ENCODE measurements at places on chromosomes 1 and 21.

GRCh38 chr1:43651902-43652301, 2.0 kb downstream of the KDM4A start:
- no peak for DNase-seq
- peaks cover 6% of the 10 kb centered on the region for H3K36me3 ChIP-seq
- H3K4me1 ChIP-seq = no peaks in the 10 kb centered on the region
- peak overlapping the region; percentile 88 for H3K4me3 ChIP-seq
- no peak overlapping the region for H3K27ac ChIP-seq

DNA sequence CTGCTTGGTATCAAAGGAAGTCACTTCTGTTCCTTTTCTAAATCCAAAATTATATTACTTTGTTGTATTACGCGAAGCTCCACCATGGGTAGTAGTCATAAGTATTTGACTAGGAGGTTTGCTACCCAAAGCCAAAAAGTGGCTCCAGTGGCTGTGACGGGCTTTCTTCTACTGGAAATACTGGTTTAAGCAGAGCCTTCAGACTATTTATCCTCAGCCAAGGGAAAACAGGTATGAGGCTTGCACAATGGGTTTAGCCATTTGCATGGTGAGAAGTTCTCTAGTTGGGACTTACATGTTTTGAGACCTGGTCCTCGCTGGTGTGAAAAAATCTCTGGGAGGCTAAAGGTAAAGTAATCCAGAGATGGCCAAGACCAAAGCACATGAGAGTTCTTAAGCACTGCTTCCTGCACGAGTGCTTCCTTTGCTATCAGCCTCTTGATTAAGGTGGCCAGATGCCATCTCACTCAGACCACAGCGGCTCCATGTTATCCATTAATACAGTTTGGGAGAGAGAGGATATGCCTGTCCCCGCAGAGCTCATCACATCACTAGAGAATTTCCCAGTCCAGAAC, 121.2 kb downstream of the PIK3R3 start:
- no peak overlapping the region for H3K4me3 ChIP-seq
- no peak for DNase-seq
- H3K36me3 ChIP-seq = peaks cover 4% of the 10 kb centered on the region
- no peaks in the 10 kb centered on the region for H3K4me1 ChIP-seq
- peak overlapping the region; percentile 17 for H3K27ac ChIP-seq

DNA sequence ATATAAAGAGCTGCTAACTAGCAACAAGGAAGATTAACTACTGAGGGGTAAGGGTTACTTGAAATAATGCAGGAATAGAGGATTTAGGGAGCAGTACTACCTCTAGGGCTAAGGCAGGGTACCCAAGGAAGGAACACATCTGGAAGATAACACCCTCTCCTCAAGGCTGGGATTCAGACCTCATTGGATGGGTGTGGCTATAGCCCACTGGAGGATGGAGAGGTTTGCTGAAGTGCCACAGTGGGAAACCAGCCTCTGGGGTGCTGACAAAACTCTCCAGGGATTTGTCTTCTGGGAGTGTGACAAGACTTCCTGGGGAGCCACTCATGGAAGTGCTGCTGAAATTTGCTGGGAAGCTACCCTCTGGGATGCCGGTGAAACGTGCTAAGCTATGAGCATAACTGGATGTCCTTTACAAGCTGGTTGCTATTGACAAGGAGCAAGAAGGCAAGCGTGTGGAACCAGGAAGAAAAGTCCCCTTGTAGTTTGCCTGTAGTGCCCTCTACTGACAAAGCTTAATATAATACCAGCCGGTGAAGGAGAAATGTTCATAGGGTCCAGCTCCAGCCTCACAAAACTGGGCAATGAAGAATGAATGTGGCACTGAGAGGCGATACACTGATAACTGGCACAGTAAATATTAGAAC, 122.8 kb upstream of the USP24 start:
- no peaks in the 10 kb centered on the region for H3K36me3 ChIP-seq
- no peaks in the 10 kb centered on the region for H3K4me1 ChIP-seq
- H3K4me3 ChIP-seq = no peak overlapping the region
- H3K27ac ChIP-seq = no peak overlapping the region
- DNase-seq = no peak

DNA sequence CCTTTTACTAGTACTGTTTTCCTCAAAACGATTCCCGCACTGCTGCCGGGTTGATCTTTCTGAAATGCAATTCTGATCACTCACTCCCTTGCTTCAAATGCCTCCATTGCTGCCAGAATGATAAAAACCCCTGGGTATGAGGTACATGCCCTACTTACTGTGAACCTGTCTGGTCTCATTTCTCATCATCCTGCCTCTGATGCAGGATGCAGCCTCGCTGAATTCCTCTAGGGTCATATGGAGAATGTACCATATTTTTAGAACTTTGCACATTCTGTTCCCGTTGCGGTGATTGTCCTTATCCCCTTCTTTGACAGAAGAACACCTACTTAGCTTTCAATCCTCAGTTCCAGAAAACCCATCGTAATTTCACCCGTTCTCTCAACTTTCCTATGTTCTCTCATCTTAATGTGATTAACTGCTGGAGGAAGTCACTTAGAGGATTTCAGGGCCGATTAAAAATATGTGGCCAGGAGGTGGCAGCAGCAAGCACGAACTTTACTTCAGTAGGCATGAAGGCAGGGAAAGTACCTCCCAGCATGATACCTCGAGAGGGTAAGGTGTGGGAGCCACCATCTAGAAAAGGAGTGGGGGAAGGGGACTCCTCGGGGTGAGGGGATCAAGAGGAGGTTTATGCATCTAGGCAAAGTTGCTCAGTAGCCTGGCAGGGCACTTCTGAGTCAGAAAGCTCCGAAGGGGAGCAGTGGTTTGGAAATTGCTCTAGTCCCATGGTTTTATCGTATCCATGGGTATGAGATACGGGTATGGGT, 361.5 kb upstream of the ZP4 start:
- H3K36me3 ChIP-seq = no peaks in the 10 kb centered on the region
- H3K27me3 ChIP-seq = no peaks in the 10 kb centered on the region
- no peaks in the 10 kb centered on the region for H3K4me1 ChIP-seq
- H3K4me3 ChIP-seq = no peak overlapping the region
- H3K27ac ChIP-seq = no peak overlapping the region
- DNase-seq = peak; percentile 54

DNA sequence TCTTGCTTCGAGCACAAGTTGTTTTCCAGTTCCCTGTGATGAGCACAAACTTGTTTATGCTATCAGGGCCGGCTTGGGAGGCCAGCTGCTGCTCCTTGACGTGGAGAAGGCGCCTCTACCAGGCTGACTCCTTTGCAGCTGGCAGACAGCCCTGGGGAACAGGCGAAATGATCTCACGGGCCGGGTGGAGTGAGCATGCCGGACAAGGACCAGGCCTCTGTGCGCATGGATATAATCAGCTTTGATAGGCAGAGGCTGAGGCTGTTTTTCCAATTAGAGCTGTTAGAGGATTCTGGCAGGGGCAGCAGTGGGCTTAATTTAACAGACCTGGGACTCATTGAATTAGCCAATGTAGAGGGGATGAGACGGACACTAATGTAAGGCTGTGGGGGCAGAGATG, 38.9 kb downstream of the FAM163A start:
- H3K4me1 ChIP-seq = no peaks in the 10 kb centered on the region
- no peak overlapping the region for H3K4me3 ChIP-seq
- no peaks in the 10 kb centered on the region for H3K36me3 ChIP-seq
- H3K27ac ChIP-seq = no peak overlapping the region
- no peak for DNase-seq
- H3K27me3 ChIP-seq = no peaks in the 10 kb centered on the region

DNA sequence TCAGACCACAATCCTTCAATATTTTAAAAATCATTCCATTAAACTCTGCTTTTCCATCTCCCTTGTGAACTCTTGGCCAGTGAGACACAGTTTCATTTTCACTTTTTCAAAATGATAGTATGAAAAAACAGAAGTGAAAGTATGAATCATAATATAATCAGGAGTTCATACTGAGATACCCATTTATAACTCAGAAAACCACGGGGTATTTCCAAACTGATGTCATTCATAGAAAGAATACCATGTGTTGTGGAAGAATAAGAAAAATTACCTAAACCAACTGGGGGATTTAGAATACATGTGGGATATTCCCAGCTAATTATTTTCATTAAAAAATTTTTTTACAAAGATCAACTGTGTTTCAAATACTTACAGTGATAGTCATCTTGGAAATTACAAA, 149.9 kb downstream of the MRPL39 start:
- H3K4me1 ChIP-seq = no peaks in the 10 kb centered on the region
- no peaks in the 10 kb centered on the region for H3K27me3 ChIP-seq
- H3K27ac ChIP-seq = no peak overlapping the region
- DNase-seq = no peak
- H3K4me3 ChIP-seq = no peak overlapping the region
- no peaks in the 10 kb centered on the region for H3K36me3 ChIP-seq

GRCh38 chr1:211642870-211643269, 32.6 kb downstream of the NEK2 start:
- H3K36me3 ChIP-seq = no peaks in the 10 kb centered on the region
- H3K27me3 ChIP-seq = no peaks in the 10 kb centered on the region
- H3K4me1 ChIP-seq = no peaks in the 10 kb centered on the region
- DNase-seq = no peak

- H3K36me3 ChIP-seq = no peaks in the 10 kb centered on the region
- no peak overlapping the region for H3K27ac ChIP-seq
- no peak for DNase-seq
These were observed 257.1 kb downstream of the KCTD3 start for GRCh38 chr1:215824245-215824644.

- no peak overlapping the region for H3K4me3 ChIP-seq
- no peak for DNase-seq
- H3K27ac ChIP-seq = peak overlapping the region; percentile 80
- H3K4me1 ChIP-seq = no peaks in the 10 kb centered on the region
- no peaks in the 10 kb centered on the region for H3K36me3 ChIP-seq
These were observed 27.5 kb upstream of the SLC19A2 start for GRCh38 chr1:169513208-169513607.

- no peaks in the 10 kb centered on the region for H3K36me3 ChIP-seq
- no peak overlapping the region for H3K4me3 ChIP-seq
- no peak for DNase-seq
- H3K4me1 ChIP-seq = peaks cover 22% of the 10 kb centered on the region
- H3K27ac ChIP-seq = no peak overlapping the region
These were observed 64.8 kb downstream of the PRDM2 start for GRCh38 chr1:13764588-13765332.

DNA sequence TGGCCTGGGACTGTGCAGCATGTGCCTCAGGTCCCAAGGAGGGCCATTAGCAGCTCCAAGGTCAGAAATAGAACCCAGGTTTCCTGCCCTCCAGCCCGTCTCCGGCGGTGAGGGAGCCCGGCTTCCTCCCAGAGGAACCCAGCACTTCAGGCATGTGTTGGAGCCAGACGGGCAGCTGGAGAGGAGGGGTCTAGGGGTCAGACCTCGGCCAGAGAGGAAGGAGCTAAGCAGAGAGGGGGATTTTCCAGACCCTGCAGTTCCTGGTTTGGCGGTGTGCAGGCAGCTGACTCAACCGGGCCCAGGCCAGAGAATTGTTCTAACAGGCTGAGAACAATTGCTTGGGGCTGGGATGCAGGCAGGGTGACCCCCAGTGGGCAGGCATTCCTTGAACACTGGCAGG, 37.1 kb downstream of the HSPG2 start:
- peak overlapping the region; percentile 35 for H3K27ac ChIP-seq
- H3K27me3 ChIP-seq = no peaks in the 10 kb centered on the region
- peaks cover 19% of the 10 kb centered on the region for H3K4me1 ChIP-seq
- no peaks in the 10 kb centered on the region for H3K36me3 ChIP-seq
- DNase-seq = no peak

- DNase-seq = no peak
- H3K4me1 ChIP-seq = no peaks in the 10 kb centered on the region
- H3K4me3 ChIP-seq = no peak overlapping the region
- no peaks in the 10 kb centered on the region for H3K27me3 ChIP-seq
- H3K27ac ChIP-seq = no peak overlapping the region
These were observed 45.4 kb downstream of the RPL5 start for GRCh38 chr1:92877081-92877711.

- H3K27ac ChIP-seq = no peak overlapping the region
- H3K36me3 ChIP-seq = no peaks in the 10 kb centered on the region
- no peak for DNase-seq
These were observed 32.4 kb downstream of the KIF21B start for GRCh38 chr1:200991097-200991614.

DNA sequence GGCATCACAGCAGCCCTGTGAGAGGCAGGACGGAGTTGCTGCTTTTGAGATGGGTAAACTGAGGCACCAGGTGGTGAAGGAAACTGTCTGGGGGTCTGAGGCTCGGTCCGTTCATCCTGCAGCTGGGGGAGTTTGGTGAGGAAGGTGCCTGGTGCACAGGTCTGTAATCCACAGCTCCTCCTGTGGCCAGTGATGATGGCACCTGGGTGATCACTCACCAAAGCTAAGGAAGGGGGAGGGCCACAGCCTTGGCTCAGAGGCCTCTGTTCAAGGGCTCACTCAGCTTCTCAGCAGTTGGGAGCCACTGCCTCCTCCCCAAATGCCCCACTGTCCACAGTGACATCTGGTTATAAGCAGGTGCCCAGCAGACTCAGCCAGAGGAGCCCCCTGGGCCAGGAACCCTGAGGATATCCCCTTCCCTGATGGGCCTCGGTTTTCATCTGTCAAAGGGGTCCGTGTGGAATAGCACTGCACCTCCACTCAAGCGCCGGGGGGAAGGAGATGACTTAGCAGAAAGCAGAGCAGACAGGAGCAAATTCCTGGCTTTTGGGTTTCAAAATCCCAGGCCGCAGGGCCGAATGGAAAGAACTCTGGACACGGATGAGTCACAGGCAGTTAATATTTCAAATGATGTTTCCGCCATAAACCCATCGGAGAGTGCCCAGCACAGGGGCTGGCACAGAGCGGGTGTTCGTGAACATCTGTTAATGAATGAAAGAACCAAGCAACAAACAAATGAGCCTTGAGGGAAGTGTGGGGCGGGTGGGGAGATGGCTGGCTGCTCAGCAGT, 82.8 kb downstream of the DMRTB1 start:
- H3K4me3 ChIP-seq = no peak overlapping the region
- no peak overlapping the region for H3K27ac ChIP-seq
- no peak for DNase-seq
- no peaks in the 10 kb centered on the region for H3K27me3 ChIP-seq
- no peaks in the 10 kb centered on the region for H3K36me3 ChIP-seq

- no peak for DNase-seq
- no peaks in the 10 kb centered on the region for H3K27me3 ChIP-seq
- H3K4me1 ChIP-seq = peaks cover 20% of the 10 kb centered on the region
- H3K4me3 ChIP-seq = peak overlapping the region; percentile 93
- no peaks in the 10 kb centered on the region for H3K36me3 ChIP-seq
These were observed 618 bp downstream of the TRAPPC10 start for GRCh38 chr21:44012474-44013379.

DNA sequence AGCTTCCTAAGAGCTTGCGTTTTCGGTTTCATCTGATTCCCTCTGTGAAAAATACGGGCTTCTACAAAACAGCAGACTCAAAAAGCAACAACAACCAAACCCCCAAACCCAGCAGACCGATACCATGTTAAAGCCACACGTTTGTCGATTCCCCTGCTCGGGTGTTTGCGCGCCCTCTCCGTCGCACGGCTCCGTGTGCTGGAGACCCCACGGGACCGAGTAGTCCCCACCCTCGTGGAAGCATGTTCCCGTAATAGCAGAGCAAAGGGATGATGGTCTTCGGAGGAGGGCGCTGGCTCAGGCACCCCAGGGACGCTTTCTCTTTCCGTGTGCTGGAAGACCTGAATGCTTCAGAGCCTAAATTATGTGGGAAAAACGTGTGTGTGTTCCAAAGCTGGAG, 42.7 kb downstream of the AGPAT3 start:
- H3K27ac ChIP-seq = no peak overlapping the region
- H3K36me3 ChIP-seq = no peaks in the 10 kb centered on the region
- H3K27me3 ChIP-seq = no peaks in the 10 kb centered on the region
- no peak overlapping the region for H3K4me3 ChIP-seq
- H3K4me1 ChIP-seq = no peaks in the 10 kb centered on the region

- no peaks in the 10 kb centered on the region for H3K36me3 ChIP-seq
- peak overlapping the region; percentile 65 for H3K27ac ChIP-seq
- H3K27me3 ChIP-seq = no peaks in the 10 kb centered on the region
- peak; percentile 47 for DNase-seq
These were observed 41.8 kb upstream of the CAMTA1 start for GRCh38 chr1:6743189-6744101.
